Activated CD4-positive, alpha-beta T cell treated with anti-CD3 and anti-CD28 coated beads, Interleukin-2, amount 10 ng/mL, durations not matched to agents 24 days and 14 days (primary cell): ENCODE measurements at places on chromosomes 13 and 19.
A peak's percentile ranks its signal among the peaks of the same experiment; 100 is the strongest.

GRCh38 chr19:16791942-16792341, 37.3 kb upstream of the SIN3B start:
- DNase-seq, result no peak

DNA sequence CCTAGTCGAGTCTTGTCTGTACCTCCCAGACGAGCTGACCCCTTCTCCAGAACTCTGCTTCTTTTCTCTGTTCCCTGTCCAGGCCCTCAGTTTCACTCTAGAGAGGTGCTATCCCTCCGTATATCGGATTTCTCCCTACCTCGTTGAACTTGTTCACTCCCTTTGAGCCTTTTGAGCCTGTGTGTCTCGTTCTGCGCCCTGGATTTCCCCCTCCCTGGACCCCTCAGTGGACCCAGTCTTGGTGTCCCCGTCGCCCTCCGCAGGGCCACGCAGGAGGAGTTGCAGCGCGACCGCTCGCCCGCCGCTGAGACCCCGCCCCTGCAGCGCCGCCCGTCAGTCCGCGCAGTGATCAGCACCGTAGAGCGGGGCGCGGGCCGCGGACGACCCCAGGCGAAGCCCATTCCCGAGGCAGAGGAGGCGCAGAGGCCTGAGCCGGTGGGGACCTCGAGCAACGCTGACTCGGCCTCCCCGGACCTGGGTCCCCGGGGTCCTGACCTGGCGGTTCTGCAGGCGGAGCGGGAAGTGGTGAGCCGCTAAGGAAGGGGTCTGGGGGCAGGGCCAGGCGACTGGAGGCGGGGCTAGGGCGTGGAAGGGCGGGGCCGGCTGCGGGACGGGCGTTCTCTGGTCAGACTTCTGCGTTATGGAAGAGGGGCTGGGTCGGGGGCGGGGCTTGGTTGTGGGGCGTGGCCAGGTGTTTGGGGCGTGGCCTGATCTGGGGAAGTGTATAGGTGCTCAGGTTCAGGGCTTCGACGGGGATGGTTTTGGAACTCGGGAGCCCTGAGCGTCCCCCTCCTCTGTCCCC, 5.5 kb downstream of the EPS8L1 start:
- DNase-seq, result peak; percentile 98

DNA sequence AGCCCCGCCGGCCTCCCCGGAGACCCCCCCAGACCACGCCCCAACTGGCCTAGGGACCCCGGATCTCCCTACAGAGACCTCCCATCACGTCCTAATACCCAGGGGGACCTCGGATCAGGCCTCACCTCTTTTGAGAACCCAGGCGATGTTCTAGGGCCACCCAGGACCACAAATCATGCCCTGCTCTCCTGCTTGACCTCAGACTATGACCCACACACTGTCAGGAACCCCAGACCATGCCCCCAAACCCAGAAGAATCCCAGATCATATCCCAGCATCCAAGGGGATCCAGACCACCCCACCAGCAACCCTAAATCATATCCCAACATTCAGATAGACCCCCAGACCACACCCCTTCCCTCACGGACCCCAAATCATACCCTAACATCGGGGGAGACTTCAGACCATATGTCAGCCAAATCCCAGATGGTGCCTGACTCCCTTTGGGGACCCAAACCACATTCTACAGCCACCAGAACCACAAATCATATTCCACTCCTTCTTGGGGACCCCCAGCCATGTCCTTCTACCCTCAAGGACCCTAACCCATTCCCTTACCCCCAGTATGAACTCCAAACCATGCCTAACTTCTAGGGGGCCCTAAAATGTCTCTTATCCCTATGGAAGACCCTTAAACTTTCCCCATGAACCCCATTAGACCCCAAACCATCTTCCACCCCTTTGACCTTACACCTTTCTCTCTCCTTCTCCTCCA, 611 bp upstream of the LRFN1 start:
- no peak for DNase-seq

- no peak for DNase-seq
Measured at GRCh38 chr13:27016875-27017274, 154.7 kb downstream of the USP12 start.

GRCh38 chr19:44748426-44749254, at the start of gene BCL3:
Gene BCL3 (plus strand): TSS chr19:44748708. CDS start chr19:44748791, 83 bp downstream.
- peak; percentile 95 for DNase-seq

DNA sequence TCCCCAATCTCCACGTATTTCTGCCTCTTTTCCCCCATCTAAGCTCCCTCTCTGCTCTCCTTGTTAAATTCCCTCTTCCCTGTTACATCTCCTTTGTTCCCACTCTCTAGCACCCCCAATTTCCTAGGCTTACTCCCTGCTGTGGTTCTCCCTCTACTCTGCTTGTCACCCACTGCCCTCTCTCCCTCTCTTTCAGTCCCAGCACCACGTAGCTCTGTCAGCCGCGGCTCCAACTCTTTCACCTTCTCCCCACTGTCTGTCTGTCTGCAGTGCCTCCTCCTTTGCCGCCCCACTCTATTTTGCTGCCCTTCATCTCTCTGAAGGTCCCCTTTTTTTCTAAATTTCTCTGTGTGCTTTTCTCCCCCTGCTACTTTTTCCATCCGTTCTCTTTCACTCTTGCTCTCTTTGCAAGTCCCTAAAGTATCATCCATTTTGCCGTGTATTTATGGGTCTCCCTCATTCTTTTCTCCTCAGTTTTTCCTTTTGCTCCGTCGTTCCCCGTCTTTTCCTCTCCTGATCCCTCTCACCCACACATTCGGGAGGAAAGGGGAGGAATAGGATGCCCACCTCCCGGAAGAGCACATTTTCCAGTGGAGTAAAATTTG, 937 bp downstream of the ZNF841 start:
- no peak for DNase-seq
